ENCODE measurements at places on chromosomes 11 and 22.

DNA sequence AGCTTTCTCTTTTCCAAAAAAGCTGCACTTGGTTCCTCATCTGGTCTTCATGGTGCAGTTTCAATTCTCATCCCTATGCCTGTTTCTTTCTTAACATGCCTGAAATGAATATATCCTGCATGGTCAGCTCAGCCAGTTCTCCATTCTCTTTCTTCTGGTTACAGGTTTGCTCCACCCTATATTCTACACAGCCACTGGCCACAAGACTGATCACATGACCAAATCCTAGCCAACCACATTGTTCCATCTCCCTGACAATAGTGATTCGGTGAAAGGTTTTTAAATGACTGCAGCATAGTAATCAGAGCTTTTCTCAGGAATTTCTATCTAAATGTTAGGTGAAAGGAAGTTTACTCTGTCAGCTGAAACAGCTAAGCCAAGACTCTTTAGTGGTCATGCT, 891.4 kb downstream of the METTL15 start:
- no peaks in the 10 kb centered on the region for H3K36me3 ChIP-seq
- H3K27ac ChIP-seq, result no peak overlapping the region
- no peak overlapping the region for H3K4me3 ChIP-seq
- H3K4me1 ChIP-seq, result no peaks in the 10 kb centered on the region
- DNase-seq, result no peak

DNA sequence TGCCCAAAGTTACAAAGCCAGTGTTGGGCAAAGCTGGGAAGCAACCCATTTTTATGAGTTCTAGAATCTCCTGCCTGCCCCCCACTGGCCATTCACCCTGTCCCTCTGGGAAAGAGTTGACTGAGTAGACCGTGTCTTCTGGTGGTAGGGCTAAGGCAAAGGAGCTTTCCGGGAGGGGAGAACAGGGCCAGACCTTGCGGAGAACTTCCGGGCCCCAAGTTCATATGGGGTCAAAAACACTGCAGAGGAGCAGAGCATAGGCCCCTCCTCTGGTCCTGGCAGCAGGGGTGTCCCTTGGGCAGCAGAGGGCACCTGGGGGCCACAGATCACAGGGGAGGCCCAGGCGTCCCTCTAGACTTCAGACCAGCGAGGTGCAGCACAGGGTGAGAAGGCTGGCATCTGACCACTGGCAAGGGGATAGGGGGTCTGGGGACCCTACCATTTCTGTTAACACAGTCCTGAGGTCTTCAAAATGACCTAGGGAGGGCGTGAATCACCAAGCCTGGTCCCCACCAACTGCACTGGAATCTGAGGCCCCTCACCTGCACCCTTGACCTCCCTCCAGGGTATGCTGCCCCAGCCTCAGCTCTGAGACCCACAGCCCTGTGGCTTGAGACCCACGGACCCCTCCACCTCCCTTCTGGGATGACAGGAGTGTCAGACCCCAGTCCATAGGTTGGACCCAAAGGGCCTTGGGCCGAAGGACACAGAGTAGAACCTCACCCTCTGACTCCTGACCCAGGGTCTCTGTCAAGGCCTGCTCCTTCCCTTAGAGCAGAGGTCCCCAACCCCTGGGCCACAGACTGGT, 1.3 kb upstream of the ARAP1 start:
- DNase-seq, result no peak
- H3K27me3 ChIP-seq, result no peaks in the 10 kb centered on the region
- peak overlapping the region; percentile 50 for H3K27ac ChIP-seq
- H3K4me3 ChIP-seq, result no peak overlapping the region

DNA sequence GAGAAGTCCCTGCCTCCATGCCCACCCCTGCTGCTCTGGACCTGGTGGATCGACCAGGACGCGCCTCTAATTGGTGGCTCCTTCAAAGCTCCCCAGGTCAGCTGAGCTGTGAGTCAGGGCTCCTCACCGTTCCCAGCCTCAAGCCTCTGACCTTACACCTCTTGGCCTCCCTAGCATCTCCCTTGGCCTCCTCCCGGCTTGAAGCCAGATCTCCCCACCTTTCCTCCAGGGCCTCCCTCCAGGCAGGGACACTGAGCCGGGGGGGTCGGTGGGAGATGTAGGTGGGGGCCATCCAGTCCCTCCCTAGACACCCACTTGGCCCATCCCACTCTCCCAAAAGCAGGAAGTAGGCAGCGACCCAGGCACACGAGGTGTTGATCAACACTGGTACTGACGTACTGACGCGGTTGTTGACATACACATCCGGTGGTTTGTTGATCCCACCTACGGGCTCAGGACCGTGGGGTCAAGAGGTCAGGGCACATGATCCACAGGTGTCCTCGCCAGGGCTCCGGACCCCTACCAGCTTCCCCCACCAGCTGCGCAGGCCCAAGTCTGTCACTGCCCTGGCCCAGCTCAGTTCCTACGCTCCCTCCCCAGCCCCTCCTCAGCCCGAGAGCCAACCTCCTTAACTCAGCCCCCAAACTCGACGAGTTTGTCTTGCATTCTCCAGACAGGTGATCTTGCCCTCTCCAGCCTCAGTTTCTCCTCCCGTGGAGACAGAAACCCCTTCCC, 802 bp downstream of the ATG2A start:
- no peaks in the 10 kb centered on the region for H3K4me1 ChIP-seq
- DNase-seq, result peak; percentile 64
- H3K36me3 ChIP-seq, result peaks cover 33% of the 10 kb centered on the region

GRCh38 chr22:47615051-47615450, 852.6 kb downstream of the TBC1D22A start:
- H3K4me3 ChIP-seq, result no peak overlapping the region
- peak; percentile 45 for DNase-seq
- H3K36me3 ChIP-seq, result no peaks in the 10 kb centered on the region
- no peak overlapping the region for H3K27ac ChIP-seq

GRCh38 chr11:79157738-79158137, 283.1 kb downstream of the TENM4 start:
- no peak overlapping the region for H3K27ac ChIP-seq
- no peaks in the 10 kb centered on the region for H3K36me3 ChIP-seq
- H3K4me1 ChIP-seq, result no peaks in the 10 kb centered on the region
- H3K4me3 ChIP-seq, result no peak overlapping the region

GRCh38 chr11:47987781-47988180, 7.4 kb downstream of the PTPRJ start:
- H3K36me3 ChIP-seq, result no peaks in the 10 kb centered on the region
- no peaks in the 10 kb centered on the region for H3K27me3 ChIP-seq
- H3K4me3 ChIP-seq, result no peak overlapping the region
- no peaks in the 10 kb centered on the region for H3K4me1 ChIP-seq
- no peak overlapping the region for H3K27ac ChIP-seq

DNA sequence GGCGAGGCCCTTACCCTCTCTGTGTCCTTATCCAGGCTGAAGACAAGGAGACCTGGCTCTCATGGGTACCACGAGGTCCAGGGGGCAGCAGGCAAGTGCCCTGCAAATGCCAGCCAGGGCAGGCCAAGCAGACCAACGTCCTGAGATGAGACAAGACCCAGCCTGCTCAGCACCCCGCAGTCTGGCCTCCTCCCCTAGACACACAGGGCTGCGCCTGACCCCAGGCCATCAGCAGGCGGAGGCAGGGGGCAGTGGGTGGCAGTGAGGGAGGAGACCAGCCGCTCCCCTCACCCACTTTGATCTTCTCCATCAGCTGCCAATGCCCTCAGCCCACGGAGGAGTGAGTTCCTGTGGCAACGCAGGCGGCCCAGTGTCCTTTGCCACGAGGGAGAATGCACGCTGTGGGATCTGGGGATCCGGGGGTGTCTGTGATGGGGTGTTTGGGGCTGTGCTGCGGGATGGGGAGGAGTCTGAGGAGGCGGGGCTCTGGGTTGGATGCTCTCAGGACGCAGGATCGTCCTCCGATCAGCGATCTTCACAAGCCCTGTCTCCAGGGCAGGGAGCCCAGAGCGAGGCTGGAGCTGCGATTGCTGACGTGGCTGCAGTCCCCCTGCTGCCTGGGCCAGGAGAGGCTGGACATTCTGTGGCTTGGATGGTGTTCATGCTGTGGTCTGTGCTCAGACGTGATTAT, 30.5 kb upstream of the PPARA start:
- H3K27me3 ChIP-seq, result no peaks in the 10 kb centered on the region
- H3K36me3 ChIP-seq, result no peaks in the 10 kb centered on the region
- DNase-seq, result no peak
- no peaks in the 10 kb centered on the region for H3K4me1 ChIP-seq
- no peak overlapping the region for H3K4me3 ChIP-seq

GRCh38 chr11:20443596-20443995, 56.1 kb downstream of the PRMT3 start:
- no peak overlapping the region for H3K27ac ChIP-seq
- DNase-seq, result no peak
- H3K27me3 ChIP-seq, result no peaks in the 10 kb centered on the region
- H3K4me1 ChIP-seq, result no peaks in the 10 kb centered on the region
- H3K36me3 ChIP-seq, result peaks cover under 1% of the 10 kb centered on the region
- no peak overlapping the region for H3K4me3 ChIP-seq

- H3K36me3 ChIP-seq, result no peaks in the 10 kb centered on the region
- no peak overlapping the region for H3K27ac ChIP-seq
- DNase-seq, result no peak
- no peaks in the 10 kb centered on the region for H3K27me3 ChIP-seq
- H3K4me3 ChIP-seq, result no peak overlapping the region
- no peaks in the 10 kb centered on the region for H3K4me1 ChIP-seq
Measured at GRCh38 chr11:107183953-107184352, 165.7 kb upstream of the GUCY1A2 start.

Data from tibial artery (tissue), 4 donors.